Stimulated activated CD8-positive, alpha-beta memory T cell treated with anti-CD3 and anti-CD28 coated beads, Interleukin-15, amount 100 ng/mL, for 4 hours (primary cell): ENCODE measurements at places on chromosomes 5 and 9.

- DNase-seq = no peak
Measured at GRCh38 chr9:4662989-4663792, 1.1 kb downstream of the PLPP6 start.

GRCh38 chr5:89930591-89931392 is 478.8 kb downstream of the CETN3 start:
- DNase-seq = no peak

DNA sequence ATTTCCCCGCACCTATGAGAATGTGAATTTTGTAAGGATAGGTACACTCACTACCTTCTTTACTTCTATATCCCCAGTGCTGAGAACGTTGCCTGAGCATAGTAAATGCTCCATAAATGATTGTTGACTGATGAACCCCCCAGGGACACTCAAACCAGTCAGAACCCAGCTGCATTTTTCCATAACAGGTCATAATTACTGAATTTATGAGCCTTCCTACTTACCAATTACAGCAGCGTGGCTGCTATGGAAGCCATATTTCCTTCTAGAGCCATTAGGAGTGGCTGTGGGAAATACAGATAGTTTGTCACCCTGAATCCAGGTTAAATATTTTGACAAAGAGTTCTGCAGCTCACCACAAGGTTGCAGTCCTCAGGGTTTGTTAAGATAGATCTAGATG is 135.0 kb downstream of the TAF11L14 start:
- DNase-seq = no peak

- no peak for DNase-seq
Measured at GRCh38 chr9:79671558-79671957, 99.8 kb downstream of the TLE4 start.

GRCh38 chr5:150636391-150637244 is 3.8 kb upstream of the SYNPO start:
- DNase-seq = no peak
